ENCODE measurements at places on chromosomes 13 and 19. TPM values are rescaled to one million over a fixed set of nuclear protein-coding genes. Genes with fewer than 3 reads are reported as not detected.

- no peak for DNase-seq
- H3K27ac ChIP-seq, result no peak overlapping the region
- no peak overlapping the region for H3K4me3 ChIP-seq
- H3K27me3 ChIP-seq, result no peaks in the 10 kb centered on the region
Measured at GRCh38 chr13:113304121-113304520, 7.1 kb downstream of the LAMP1 start.

DNA sequence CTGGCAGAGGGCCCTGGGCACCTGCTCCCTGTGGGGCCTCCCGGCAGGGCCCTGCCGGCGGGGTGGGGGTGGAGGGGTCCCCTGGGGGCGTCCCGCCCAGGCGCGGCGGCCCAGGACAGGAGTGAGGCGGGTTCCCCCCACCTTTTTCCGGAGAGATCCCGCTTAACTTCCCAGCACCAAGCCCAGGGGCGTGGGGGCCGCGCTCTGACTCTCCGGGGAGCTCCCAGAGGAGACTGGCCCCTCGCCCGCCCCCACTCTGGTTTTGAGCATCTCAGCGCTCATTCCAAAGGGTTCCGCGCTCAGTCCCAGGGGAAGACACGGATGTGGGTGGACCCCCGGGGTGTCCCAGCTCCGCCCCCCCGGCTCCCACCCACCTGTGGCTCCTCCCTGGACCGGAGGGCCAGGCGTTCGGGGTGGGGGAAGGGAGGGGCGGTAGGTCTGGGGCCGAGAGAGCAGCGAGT lies 476 bp downstream of the C2CD4C start:
- no peak overlapping the region for H3K27ac ChIP-seq
- H3K27me3 ChIP-seq, result no peaks in the 10 kb centered on the region
- H3K36me3 ChIP-seq, result no peaks in the 10 kb centered on the region
- H3K4me3 ChIP-seq, result peak overlapping the region; percentile 54
- DNase-seq, result no peak

DNA sequence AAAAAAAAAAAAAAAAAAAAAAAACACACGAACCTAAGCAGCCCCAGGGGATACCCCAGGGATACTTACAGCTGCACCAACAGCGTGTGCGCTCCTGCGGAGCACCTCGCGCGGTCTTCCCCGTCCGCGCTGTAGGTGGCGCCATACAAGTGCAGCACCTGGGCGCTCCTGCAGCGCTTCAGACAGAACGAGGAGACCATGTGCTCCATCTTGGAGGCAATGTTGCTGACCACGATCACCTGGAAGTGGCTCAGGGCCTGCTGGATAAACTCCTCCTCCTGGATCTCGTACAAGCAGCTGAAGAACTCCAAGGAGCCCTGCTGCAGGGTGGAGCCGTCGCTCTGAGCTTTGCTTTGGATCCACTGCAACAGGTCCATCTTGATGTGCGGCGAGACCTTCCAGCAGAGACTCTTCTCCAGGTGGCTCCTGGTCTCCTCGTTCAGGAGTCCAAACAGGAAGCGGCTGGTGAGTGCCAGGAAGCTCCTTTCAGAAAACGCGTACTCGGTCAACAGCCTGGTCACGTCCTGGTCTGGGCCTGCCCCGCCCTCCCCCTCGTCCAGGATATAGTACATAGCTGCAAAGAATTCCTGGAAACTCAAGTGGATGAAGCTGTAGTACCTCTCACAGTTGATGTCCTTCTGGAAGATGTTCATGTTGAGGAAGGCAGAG lies 14.5 kb downstream of the NLRP12 start:
- H3K27me3 ChIP-seq, result no peaks in the 10 kb centered on the region
- no peak overlapping the region for H3K27ac ChIP-seq
- DNase-seq, result no peak
- no peaks in the 10 kb centered on the region for H3K4me1 ChIP-seq

DNA sequence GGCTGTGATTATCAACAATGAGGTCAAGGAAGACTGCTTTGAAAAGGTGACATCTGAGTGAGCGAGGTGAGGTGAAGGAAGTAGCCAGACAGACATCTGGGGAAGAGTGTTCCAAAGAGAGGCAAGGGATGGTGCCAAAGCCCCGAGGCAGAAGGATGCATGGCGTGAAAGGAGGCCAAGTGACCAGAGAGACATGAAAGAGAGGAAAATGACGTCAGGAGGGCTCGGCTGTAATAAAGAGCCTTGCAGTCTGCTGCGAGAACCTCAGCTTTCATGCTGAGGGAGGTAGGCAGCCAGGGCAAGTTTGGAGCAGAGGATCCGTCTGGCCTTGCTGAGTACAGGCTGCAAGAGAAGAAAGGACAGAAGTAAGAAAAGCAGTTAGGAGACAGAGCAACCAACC lies 50.8 kb downstream of the FOXO1 start:
- no peak overlapping the region for H3K4me3 ChIP-seq
- H3K27me3 ChIP-seq, result no peaks in the 10 kb centered on the region
- peaks cover 94% of the 10 kb centered on the region for H3K4me1 ChIP-seq
- peak; percentile 78 for DNase-seq

DNA sequence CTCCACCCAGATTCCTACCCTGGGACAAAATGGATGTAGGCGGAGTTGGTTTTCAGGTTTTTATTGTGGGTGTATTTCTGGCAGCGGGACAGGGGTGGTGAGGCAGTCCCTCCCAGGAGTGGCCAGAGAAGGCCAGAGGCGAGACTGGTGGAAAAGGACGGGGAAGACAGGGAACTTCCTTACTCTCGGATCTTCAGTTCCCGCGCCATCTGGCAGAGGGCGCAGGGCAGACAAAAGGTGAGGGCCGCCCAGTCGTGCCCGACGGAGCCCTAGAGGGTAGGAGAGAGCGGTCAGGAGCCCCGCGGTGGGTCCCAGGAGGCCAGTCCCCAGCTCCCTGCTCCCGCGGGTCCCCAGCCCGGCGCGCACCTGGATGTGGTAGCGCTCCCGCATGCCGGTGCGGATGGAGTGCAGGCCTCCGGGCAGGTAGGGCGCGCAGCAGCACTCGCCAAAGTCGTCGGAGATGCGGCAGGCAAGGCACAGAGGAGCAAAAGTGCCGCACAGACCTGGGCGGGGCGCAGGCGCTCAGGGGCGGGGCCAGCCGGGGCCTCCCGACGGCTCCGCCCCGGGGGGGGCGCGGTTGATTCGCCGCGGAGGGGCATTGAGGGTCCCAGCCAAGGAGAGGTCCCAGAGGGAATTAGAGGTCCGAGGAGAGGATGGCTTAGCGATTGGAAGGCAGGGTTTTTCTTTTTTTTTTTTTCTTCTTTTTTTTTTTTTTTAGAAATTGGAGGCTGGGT lies 3.0 kb downstream of the CNFN start:
- peaks cover 37% of the 10 kb centered on the region for H3K27me3 ChIP-seq
- DNase-seq, result no peak
- H3K27ac ChIP-seq, result no peak overlapping the region
- peaks cover 10% of the 10 kb centered on the region for H3K4me1 ChIP-seq
- H3K36me3 ChIP-seq, result no peaks in the 10 kb centered on the region
- peak overlapping the region; percentile 57 for H3K4me3 ChIP-seq

- peaks cover 26% of the 10 kb centered on the region for H3K4me1 ChIP-seq
- no peak overlapping the region for H3K4me3 ChIP-seq
- no peaks in the 10 kb centered on the region for H3K27me3 ChIP-seq
- no peaks in the 10 kb centered on the region for H3K36me3 ChIP-seq
Measured at GRCh38 chr13:23984546-23984945, 87.2 kb upstream of the C1QTNF9B start.

GRCh38 chr13:93767917-93768409 lies 541.4 kb downstream of the GPC6 start:
- H3K4me3 ChIP-seq, result no peak overlapping the region
- no peak for DNase-seq
- no peaks in the 10 kb centered on the region for H3K4me1 ChIP-seq

DNA sequence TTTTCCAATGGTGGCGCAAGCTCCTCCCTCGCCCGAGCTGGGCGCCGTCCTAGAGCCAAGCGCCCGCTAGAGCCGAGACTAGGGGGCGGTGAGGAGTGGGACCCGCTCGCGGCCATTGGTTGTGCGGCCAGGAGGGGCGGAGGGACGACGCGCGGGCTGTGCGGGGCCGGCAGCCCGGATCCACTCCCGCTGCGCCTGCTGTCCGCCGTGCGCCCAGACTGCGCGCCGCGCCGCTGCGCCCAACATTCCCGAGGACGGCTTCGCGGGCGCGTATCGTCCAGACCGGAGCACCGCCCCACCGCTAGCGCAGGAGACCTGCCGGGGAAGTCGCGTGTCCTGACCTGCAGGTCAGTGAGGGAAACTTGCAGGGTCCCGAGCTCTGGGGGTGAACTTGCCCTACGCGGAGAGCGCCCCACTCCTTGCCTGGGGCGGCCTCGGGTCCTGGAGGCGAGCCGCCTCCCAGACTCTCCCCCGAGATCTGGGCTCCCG lies at the start of gene SERTM1:
Gene SERTM1 (plus strand): TSS at position 183 of the 489 bp plus-strand sequence. CDS start 21,059 bp downstream, outside the sequence.
- no peaks in the 10 kb centered on the region for H3K36me3 ChIP-seq
- H3K4me3 ChIP-seq, result peak within 1 kb of the TSS; percentile 3
- H3K4me1 ChIP-seq, result peaks cover 13% of the 10 kb centered on the region
- peaks cover 47% of the 10 kb centered on the region for H3K27me3 ChIP-seq
- no peak within 1 kb of the TSS for H3K27ac ChIP-seq

DNA sequence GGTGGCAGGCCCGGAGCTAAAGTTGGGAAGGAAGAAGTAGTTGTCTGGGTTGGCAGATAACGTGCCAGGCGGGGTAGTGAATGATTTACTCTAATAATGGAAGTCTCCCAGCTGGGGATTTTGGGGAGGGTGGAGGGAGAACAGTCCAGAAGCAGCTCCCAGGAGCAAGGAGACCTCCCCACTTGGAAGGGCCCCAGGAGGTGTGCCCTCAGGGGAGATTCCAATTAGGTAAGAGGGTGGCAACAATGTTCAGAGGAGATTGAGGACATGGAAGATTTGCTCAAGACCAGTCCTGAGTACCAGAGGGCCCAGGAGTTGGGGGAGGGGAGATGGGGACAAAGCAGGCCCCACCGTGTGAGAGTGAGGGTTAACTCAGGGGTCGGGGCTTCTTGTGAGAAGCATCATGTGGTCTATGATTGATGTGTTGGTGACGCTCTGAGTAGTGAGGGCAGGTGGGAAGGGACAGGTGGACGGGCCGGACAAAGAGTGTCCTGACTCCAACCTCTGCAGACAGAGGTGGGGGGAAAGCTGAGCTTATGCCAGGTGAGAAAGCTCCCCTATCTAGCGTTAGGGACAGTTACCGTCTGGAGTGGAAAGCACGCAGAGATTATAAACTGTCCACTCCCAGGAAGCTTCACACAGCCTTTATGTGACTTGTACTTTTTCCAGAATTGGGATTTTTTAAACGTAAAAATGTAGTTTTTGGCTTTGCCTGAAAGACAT lies 3.5 kb downstream of the SPINT2 start:
- DNase-seq, result no peak
- no peak overlapping the region for H3K27ac ChIP-seq
- H3K4me1 ChIP-seq, result peaks cover 13% of the 10 kb centered on the region
- no peaks in the 10 kb centered on the region for H3K36me3 ChIP-seq

- no peaks in the 10 kb centered on the region for H3K27me3 ChIP-seq
- H3K27ac ChIP-seq, result no peak overlapping the region
- H3K36me3 ChIP-seq, result no peaks in the 10 kb centered on the region
- no peak overlapping the region for H3K4me3 ChIP-seq
- no peaks in the 10 kb centered on the region for H3K4me1 ChIP-seq
- DNase-seq, result no peak
Measured at GRCh38 chr13:92842145-92842544, 384.5 kb upstream of the GPC6 start.

GRCh38 chr13:23956106-23956505 lies 58.8 kb upstream of the C1QTNF9B start:
- H3K36me3 ChIP-seq, result no peaks in the 10 kb centered on the region
- H3K27ac ChIP-seq, result no peak overlapping the region
- no peak overlapping the region for H3K4me3 ChIP-seq

- H3K4me1 ChIP-seq, result no peaks in the 10 kb centered on the region
- peak; percentile 72 for DNase-seq
- H3K36me3 ChIP-seq, result no peaks in the 10 kb centered on the region
- no peak overlapping the region for H3K27ac ChIP-seq
- H3K27me3 ChIP-seq, result no peaks in the 10 kb centered on the region
- no peak overlapping the region for H3K4me3 ChIP-seq
Measured at GRCh38 chr13:19178901-19179593, 2.6 kb downstream of the TUBA3C start.

GRCh38 chr19:3203805-3204645 lies 18.3 kb downstream of the NCLN start:
- no peaks in the 10 kb centered on the region for H3K4me1 ChIP-seq
- H3K36me3 ChIP-seq, result peaks cover 96% of the 10 kb centered on the region
- no peak overlapping the region for H3K4me3 ChIP-seq
- H3K27me3 ChIP-seq, result no peaks in the 10 kb centered on the region

GRCh38 chr13:36382030-36382429 lies 35.8 kb upstream of the SPART start:
- H3K36me3 ChIP-seq, result no peaks in the 10 kb centered on the region
- DNase-seq, result no peak
- no peak overlapping the region for H3K4me3 ChIP-seq
- no peaks in the 10 kb centered on the region for H3K27me3 ChIP-seq

DNA sequence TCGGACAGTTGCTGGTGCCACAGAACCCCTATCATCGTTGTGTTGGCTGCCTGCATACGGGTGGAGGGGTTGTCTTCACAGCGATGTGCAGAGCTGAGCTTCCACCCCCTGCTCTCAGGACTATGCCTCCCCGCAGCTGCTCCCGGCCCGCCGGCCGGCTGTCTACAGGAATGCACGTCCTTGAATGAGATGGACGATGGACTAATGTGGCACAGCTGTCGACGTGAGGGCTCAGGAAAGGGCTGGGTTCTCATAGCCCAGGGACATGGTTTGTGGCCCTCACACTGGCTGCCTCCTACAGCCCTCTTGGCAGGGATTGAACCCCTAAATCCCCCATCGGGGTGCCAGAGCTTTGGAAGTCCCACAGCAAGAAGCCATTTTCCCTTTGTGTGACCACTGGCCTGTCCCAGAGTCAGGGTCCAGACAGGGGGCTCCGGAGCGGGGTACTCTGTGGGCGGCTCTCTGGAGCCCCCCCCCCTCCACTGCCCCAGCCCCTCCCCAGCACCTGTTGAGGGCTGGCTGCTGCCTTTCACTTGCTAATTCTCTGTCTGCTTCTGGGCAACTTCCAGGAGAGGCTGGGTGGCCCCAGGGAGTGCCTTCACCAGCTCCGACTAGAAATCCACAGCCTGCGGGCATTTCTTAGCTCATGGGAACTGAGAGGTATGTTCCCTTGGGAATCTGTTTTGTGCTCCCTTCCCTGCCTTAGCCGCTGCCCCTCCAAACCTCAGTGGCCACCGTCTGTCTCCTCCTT lies 40.2 kb downstream of the TSSK6 start:
- H3K4me3 ChIP-seq, result no peak overlapping the region
- no peak for DNase-seq
- H3K27ac ChIP-seq, result no peak overlapping the region
- H3K27me3 ChIP-seq, result no peaks in the 10 kb centered on the region

- no peaks in the 10 kb centered on the region for H3K36me3 ChIP-seq
- H3K27me3 ChIP-seq, result no peaks in the 10 kb centered on the region
- no peaks in the 10 kb centered on the region for H3K4me1 ChIP-seq
- no peak overlapping the region for H3K27ac ChIP-seq
- no peak for DNase-seq
Measured at GRCh38 chr13:63370101-63370500, 1954.5 kb upstream of the PCDH20 start.

- peaks cover 8% of the 10 kb centered on the region for H3K27me3 ChIP-seq
- no peak overlapping the region for H3K4me3 ChIP-seq
- H3K36me3 ChIP-seq, result no peaks in the 10 kb centered on the region
- no peak overlapping the region for H3K27ac ChIP-seq
Measured at GRCh38 chr19:41649827-41650226, 23.0 kb upstream of the CEACAM4 start.

GRCh38 chr13:79227418-79227817 lies 178.6 kb downstream of the RBM26 start:
- H3K27ac ChIP-seq, result no peak overlapping the region
- H3K4me3 ChIP-seq, result no peak overlapping the region
- H3K27me3 ChIP-seq, result no peaks in the 10 kb centered on the region

The ZNF888 gene
- total RNA-seq, result 2.9 TPM

The C19orf33 gene
- 8.2 TPM for total RNA-seq

The OR4F17 gene
- not detected for total RNA-seq

The ADPRHL1 gene
- total RNA-seq, result 8.6 TPM

The ZNF491 gene
- total RNA-seq, result 3.3 TPM
